Pericardium fibroblast (primary cell): ENCODE measurements at places on chromosomes 11 and 22. TPM values are rescaled to one million over a fixed set of nuclear protein-coding genes. Genes with fewer than 3 reads are reported as not detected.

The MS4A4E gene
- not detected in 2 replicates for total RNA-seq

The CTNND1 gene
- 44.4 and 72.5 TPM in 2 replicates for total RNA-seq

The RTN4RL2 gene
- 2.1 and 10.6 TPM in 2 replicates for total RNA-seq

The SLC22A24 gene
- total RNA-seq = not detected in 2 replicates

The IFITM10 gene
- total RNA-seq = 0.51 and 0.82 TPM in 2 replicates

The MYOD1 gene
- total RNA-seq = 0.51 TPM in 1 of 2 replicates, not detected in the other

The CNGA4 gene
- total RNA-seq = not detected in 2 replicates

The TRPM5 gene
- total RNA-seq = 0.12 TPM in 1 of 2 replicates, not detected in the other

The CFAP300 gene
- total RNA-seq = 2.0 and 10.3 TPM in 2 replicates

The POLD4 gene
- total RNA-seq = 154 and 170 TPM in 2 replicates

The FXYD6 gene
- 0.68 and 1.3 TPM in 2 replicates for total RNA-seq
